ENCODE measurements at places on chromosomes 6 and 20.

- peak; percentile 62 for DNase-seq
Measured at GRCh38 chr6:37083243-37084138, 78.0 kb downstream of the FGD2 start.

DNA sequence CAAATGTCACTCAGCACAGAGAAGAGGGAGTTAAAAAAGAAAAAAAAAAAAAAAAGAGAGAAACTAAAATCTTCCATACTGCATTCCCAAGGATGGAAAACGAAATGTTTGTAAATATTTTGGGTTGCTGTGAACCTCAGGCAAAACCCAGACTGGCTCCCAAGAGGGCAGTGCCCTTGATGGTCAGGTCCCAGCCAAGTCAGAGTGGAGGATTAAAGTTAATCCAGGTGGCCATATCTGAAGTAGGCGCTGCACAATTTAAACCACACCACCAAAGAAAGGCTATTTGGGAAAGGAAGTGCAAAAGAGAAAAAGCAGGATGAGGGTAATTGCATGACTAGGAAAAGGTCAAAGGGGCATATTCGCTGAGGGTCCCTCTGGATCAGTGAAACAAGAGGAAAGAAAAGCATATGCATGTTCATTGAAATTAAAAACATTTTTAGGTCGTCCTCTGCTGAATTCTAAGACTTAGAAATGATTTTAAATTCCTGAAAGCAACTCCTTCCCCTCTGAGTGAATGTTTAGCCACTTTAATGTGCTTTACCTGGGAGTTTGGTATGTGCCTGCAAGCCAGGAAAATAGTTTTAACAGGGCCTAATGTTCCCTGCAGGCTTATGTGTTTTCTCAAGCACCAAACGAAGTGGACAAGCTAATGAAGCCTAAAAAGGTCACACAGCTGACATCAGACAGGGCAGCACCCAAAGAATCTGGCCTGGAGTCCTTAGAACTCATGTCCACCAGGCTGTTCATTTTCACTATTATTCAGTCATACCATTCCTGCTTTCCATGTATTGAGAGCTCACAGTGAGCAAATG lies 159.1 kb downstream of the HACE1 start:
- DNase-seq: no peak

GRCh38 chr6:145151624-145152023 lies 583.7 kb downstream of the EPM2A start:
- no peak for DNase-seq

DNA sequence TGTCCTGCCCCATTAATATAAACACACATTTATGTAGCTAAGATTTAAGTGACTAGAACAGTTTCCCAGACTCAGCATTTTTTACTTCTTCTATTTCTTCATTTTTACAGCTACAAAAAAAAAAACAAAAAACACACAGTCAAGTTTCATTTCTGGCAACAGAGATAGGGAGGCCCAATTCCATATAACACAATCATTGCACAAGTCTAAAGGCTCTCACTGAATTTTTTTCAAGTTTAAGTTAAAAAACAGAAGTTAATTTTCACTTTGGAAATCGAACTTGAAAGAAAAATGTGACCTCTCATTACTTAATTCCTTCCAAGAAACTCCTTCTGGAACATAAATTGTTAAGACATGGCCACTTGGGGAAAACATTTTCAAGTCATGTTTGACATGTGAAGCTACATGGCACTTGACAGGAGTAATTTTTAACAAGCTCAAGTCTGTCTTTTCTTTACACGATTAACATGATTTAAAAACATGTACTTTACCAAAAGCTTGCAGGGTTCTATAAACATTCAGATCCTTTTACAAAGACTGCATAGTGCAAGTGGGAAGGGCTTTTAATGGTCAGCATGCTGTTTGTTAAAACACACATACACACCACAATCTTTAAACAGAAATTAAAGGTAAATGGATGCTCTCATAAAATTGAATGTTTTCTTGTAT lies 100.1 kb upstream of the CCDC28A start:
- no peak for DNase-seq

Data from KG1 (cell line).